AG08395 (cell line): ENCODE measurements at places on chromosomes 12 and 14.

DNA sequence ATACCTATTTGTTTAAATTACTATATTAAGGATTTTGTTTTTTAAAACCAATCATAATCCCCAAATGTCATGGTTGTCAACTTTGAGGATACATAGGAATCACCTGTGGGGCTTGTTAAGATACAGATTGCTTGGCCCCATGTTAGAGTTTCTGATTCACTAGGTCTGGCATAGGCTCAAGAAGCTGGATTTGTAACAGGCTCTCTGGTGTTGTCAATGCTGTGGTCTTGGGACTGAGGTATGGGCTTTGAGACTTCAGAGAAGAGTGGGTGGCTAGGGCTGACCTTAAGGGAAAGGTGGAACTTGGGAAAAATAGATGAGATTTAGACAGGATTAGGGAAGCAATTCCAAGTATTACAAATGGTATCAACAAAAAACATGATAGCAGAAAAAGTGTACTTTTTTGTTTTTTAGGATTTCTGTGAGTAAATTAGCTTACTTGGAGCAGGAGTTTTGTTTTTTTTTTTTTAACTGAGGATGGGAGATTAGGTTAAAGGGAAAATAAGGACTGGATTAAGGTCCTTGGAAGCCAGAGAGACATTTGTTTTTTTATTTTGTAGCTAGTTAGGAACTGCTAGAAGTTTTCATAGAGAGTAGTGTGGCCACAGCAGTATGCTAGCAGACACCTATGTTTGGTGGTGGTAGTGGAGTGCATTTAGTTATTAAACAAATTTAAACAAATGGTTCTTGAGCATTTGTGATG, 88.6 kb downstream of the RAD51B start:
- DNase-seq = no peak

- DNase-seq = no peak
These were observed 1.0 kb upstream of the GPD1 start for GRCh38 chr12:50102646-50103309.

DNA sequence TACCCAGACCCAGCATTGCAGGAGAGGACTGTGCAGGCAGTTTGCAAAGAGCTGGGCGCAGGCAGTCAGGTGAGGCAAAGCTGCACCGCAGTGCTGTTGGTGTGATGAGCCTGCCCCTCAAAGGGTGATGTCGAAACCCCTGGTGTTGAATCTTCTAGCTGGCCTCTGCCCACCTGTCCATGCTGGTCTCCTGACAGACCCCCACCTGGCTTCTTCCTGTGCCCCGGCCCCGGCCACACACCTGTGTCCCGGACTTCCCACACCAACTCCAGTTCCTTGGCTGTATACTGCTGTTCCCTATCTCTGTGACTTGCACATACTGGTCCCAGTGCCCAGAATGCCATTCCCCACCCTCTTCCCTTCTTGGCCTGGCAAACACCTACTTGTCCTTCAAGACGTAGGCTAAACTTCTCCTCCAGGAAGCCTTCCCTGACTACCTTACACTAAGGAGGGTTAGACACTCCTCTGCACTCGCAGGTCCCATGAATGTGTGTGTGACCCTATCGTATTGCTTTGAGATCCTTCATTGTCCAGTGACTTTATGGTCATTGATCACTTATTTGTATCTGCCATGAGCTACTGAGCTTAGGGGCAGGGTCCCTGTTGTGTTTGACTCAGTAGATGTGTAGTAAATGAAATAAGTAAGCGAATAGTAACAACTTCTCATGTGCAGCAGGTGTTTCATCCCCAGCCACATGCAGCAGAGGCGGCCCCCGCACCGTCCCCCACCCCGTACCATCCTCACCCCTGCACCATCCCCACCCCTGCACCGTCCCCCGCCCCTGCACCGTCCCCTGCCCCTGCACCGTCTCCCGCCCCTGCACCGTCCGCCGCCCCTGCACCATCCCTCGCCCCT, 37.4 kb downstream of the ESRRB start:
- no peak for DNase-seq

DNA sequence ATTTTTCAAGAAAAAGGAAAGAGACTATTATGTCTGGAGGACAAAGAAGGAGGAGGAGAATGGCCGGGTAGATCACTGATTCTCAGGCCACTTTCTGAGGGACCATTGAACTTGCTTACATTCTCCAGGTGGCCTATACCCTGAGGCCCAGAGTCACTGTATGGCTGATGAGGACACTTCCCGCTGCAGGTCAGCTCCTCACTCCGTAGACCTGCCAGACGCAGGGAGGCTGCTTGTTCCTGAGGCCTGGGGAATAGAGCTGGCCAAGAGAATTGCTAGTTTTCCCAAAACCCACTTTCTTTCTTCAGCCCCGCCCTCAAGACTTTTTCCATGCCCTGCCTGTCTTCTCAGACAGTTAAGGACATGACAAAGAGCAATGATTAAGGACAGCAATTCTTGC, 510.5 kb upstream of the TBX3 start:
- DNase-seq = no peak

DNA sequence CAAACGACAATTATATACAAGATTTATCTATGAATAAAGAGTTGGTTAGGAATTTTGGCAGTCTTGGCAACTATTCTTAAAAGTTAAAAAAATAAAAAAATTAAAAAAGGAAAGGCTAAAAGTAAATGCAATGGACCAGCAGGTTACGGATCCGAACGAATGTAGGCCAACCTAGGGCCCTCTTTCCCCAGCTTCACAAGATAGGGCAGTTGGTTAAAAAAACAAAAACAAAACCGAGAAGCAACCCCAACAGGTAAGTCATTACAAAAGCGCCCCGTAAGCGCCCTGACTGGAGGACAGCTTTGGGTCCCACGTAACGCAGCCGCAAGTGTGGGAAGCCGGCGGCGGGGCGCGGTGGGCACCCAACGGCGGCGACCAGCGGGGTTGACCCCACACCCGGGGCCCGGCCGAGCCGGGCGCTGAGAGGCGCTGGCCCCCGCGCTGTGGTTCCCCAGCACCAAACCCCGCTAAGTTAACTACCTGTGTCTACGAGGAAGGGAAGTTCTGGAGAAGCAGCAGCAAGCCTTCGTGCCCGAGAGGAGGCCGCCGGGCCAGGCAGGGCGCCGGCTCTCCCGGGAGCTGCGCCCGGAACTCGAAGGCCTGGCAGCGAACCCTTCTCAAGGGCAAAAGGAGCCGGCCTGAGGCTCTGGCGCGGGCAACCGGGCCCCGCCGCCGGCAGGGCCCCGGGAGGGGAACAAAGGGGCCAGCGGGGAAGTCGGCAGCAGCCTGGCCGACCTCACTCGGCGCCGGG, 882 bp downstream of the HECTD1 start:
- DNase-seq = peak; percentile 7

- no peak for DNase-seq
These were observed 113.1 kb upstream of the TMCC3 start for GRCh38 chr12:94763462-94763861.

DNA sequence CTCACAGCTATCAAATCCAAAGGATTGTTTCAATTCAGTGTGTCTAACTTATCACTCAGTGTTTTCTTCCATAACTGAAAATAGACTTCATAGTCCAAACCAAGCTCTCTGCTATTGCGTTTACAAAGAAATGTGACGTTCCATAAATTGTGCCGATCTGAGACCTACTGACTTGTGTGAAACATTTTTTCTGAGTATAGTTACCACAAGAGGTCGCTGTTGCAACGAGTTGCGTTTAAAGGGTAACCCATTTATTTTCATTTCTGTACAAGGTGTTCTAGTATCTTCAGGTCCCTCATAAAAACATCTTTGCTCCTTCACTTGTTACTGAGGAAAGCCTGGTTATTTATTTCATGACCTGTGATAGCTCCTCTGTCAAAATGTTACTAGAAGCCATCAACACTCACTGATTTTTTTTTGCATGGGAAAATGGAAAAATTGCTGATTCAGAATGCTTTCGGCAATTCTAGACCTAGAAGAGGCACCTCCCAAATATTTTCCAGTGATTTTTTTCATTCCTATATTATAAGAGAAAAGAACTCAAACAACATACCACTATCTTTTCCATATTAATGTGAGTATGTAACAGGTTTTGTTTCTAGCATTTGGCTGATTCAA, 60.9 kb upstream of the OR4E1 start:
- no peak for DNase-seq

- no peak for DNase-seq
These were observed 213.5 kb upstream of the SLC38A2 start for GRCh38 chr12:46585854-46586621.

DNA sequence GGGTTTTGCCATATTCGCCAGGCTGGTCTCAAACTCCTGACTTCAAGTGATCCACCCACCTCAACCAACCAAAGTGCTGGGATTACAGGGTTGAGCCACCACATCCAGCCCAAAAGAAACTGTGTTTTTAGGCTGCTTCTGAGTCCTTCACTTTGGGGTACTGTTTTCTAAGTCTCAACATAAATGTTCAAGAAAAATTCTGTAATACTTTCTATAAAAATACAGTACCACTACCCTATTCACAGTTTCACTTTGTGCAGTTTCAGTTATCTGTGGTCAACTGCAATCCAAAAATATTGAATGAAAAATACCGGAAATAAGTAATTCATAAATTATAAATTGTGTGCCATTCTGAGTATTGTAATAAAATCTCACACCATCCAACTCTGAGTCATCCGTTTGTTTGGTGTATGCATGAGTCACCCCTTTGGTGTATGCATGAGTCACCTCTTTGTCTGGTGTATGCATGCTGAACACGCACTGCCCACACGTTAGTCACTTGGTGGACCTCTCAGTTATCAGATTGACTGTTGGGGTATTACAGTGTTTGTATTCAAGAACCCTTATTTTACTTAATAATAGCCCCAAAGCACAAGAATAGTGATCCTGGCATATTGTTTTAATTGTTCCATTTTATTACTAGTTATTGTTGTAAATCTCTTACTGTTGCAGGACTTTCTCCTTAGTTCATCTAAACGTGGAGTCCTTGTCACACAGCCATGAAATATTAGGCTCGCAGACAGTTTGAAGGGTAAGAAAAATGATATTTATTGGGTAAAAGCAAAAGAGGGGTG, 190.2 kb downstream of the FSCB start:
- peak; percentile 3 for DNase-seq

- DNase-seq = no peak
These were observed 1509.6 kb upstream of the TMEM132C start for GRCh38 chr12:126757326-126757725.

GRCh38 chr12:71186571-71187288, 28.9 kb upstream of the TSPAN8 start:
- no peak for DNase-seq

DNA sequence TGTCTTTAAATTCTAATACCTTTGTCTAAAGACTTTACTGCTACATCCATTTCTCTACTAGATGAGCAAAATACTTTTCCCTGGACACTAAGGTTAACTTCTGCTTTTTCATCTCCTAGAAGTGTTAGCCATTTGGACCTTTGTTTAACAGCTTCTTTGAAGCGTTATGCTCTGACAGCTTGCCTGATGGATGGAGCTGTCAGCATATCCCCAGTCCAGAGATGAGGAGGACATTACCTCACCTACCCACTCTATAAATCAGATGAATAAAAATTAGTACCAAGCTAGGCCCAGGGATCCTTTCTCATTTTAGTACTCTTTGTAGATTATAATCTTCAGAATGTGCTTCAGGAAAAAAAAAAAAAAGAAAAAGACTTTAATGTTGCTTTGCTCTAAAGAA, 222.7 kb downstream of the PELI2 start:
- DNase-seq = no peak

- peak; percentile 69 for DNase-seq
These were observed 92.5 kb downstream of the DPF3 start for GRCh38 chr14:72801381-72801812.

- DNase-seq = peak; percentile 92
These were observed 456.9 kb upstream of the TMEM132C start for GRCh38 chr12:127810041-127810440.

DNA sequence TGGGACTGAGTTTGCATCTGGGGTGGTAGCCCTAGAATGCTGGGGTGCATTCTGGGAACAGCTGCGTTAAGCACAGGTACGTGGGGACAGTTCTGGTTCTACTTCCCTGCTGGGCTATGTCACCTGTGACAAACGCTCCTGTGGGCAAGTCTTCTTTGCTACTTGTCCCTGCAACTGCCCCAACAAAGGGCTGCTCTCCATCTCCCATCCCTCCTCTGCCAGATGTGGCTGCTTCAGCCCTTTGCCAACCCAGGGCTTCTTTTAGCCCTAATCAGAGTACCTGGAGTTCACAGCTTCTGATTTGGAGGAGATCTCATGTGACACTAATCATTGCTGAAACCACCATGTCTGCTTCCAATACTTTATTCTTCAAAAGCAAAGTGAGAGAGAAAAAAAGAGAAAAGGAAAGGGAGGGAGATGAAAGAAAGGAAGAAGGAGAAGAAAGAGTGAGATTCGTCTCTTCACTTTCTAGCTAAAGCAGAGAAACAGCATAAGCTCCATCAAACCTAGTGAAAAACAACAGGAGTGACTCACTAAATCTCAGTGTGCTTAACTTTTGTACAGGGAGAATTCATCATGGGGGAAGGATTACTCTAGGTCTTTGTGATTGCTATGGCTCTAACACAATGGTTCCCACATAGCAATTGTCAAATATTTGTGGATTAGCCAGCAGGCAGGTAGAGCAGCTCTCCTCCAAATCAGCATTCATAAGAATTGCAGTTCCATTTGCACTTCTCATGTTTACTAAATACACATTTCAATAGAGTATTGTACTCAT, 174.8 kb downstream of the LRIG3 start:
- DNase-seq = no peak

GRCh38 chr14:38646391-38646790, 390.5 kb upstream of the CLEC14A start:
- DNase-seq = no peak

GRCh38 chr12:125192690-125193221, 127.5 kb downstream of the AACS start:
- DNase-seq = no peak

DNA sequence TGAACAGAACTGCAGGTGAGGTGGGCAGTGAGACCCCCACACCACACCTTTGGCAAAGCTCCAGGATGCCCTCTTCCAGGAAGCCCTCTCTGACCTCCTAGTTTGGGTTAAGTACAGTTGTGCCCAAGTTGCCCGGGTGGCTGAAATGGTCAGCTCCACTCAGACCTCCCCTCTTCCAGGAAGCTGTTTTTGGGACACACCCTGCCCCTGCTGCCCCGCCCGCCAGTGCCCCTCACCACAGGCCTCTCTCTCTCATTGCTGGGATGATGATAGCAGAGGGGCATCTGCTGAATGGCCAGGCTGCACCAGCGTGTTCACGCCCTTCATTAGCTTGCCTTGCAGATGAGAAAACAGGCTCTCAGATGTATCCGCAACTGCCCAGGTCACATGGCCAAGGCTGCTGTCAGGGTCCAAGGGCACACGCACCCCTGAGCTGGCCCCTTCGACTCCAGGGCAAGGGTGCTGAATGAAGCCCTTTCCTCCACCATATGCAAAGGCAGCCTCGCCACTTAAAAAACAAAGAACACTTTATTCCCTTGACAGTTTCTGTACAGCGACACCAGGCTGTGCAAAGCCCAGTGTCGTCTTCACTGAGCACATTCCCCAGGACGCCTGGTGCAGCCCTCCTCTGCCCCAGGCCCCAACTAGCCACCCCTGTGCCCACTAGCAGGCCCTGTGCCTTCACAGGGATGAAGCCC, 15.5 kb downstream of the SLC25A29 start:
- no peak for DNase-seq

GRCh38 chr12:40762072-40762471, 69.8 kb downstream of the CNTN1 start:
- no peak for DNase-seq
